Stromal cell of bone marrow (primary cell): ENCODE measurements at places on chromosomes 12 and 14.

DNA sequence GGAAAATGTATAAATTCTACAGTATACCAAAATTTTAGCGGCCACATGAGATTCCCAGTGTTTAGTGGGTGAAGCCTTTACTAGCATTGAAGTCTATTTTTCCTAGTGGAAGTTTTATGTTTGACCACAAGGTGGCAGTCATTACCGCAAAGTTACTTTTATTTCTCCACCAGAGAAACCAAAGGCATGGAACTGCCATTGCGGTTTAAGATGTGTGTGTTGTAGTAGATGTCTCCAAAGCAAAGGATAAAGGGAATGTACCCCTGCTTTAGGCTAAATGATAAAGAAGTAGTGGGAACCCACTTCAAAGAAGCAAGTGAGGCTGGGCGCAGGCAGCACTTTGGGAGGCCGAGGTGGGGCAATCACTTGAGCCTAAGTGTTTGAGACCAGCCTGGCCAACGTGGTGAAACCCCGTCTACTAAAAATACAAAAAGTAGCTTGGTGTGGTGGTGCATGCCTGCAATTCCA, 140.5 kb downstream of the PRKCH start:
- DNase-seq: peak; percentile 62

DNA sequence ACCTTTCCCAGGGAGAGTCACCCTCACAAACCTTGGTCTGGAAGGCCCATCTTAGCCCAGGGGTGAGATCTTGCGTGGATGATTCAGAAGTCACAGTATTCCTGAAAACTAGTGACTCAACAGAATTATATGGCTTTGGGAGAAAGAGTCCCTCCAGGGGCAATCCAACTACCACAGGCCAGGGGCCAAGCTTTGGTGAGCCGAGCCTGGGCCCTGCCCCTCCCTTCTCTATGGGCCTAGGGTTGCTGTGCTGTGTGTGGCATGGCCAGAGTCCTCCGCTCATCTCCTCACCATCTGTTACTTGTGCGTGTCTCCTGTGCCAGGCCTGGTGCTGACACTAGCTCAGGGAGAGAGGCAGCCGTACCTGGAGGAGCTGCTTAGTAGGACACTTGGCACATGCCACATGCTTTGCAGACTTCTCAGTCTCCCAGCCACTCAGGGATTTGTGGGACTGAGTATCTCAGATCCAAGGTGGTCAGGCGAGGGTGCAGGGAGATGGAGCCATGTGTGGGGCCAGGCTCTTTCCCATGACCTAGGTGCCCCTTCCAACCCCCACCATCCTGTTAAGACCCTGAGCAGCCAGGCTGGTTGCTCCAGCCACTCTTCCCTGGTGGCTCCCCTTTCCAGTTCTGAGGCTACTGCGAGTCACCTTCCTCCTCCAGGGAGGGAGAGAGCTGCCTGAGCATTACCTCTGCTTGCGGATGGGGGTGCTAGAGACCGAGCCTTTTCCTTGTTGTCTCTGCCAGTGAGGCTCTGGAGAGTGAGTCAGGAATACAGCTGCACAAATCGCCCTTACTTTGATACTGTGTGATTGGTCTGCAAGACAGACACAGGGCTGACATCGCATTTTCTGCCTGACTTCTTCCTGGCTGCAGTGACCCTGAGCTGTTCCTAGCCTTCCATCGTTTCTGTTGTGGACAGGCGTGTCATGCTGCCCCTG, 94.1 kb downstream of the SLC25A47 start:
- DNase-seq: peak; percentile 87

DNA sequence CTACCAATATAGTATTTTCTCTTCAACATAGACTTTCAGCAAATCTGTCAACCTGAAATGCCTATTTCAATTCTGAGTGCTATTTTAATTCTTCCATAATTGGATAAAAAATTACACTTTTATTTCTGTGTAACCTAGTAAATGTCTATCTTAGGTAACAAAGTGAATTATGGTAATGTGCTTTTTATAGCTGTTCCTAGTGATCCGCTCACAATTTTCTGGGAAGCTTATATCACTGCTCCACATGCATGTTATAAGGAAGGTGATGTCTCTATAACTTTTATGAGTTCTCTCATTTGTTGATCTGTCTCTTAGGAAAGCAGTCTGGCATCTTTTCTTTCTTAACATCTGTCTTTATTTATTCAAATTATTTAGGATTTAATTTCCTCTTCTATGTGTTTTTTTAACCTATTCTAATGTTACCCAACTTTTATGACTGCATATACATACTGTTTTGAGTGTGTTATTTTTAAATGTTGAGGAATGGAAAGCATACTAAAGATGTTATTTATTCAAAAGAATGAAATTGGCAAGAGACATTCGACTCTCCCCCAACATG, 777.1 kb upstream of the MDGA2 start:
- DNase-seq: no peak

GRCh38 chr14:37597914-37598746, 2.7 kb downstream of the TTC6 start:
- no peak for DNase-seq

- peak; percentile 7 for DNase-seq
Observed at GRCh38 chr14:33848706-33849454, 102.0 kb downstream of the EGLN3 start.

DNA sequence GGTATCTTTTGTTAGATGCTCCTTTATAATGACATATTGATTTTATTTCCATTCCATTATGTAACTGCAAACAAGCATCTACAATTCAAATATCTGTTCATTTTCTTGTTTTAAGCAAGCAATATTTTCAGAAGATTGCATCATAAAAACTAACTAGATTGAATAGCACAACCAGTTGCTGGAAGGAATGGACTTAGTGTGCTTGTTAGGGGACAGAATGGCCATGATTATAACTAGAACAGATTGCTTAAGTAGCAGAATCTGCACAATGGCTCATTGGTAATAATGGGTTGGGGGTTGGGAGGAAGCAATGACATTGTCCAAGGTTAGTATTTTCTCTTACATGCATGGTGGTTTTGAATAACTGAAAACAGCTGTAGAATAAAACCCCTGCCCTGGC, 939.5 kb downstream of the SLC16A7 start:
- no peak for DNase-seq

DNA sequence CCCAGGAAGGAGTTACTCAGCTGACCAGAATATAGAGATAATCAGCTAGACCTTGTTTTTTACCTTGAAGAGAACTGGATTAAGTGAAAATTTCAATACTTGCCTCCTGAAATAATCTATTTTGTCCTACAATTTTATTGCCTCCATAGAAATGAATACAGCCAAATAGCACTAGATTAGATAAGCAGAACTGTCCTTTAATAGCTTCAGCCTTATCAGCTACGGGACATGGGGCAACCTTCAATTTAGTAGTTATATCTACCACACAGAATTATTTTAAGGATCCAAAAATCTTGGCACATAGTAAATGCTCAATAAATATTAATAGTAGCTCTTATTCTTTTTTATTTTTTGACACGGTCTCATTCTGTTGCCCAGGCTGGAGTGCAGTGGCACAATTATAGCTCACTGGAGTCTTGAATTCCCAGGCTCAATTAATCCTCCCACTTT, 67.2 kb upstream of the PLEKHG3 start:
- DNase-seq: no peak

GRCh38 chr12:106176560-106176959, 37.8 kb upstream of the NUAK1 start:
- no peak for DNase-seq

- DNase-seq: peak; percentile 55
Observed at GRCh38 chr14:68458840-68459469, 333.9 kb downstream of the ZFP36L1 start.

GRCh38 chr12:32344047-32344446, 55.3 kb upstream of the FGD4 start:
- DNase-seq: no peak

GRCh38 chr12:132741620-132742019, 20.0 kb downstream of the ANKLE2 start:
- no peak for DNase-seq

DNA sequence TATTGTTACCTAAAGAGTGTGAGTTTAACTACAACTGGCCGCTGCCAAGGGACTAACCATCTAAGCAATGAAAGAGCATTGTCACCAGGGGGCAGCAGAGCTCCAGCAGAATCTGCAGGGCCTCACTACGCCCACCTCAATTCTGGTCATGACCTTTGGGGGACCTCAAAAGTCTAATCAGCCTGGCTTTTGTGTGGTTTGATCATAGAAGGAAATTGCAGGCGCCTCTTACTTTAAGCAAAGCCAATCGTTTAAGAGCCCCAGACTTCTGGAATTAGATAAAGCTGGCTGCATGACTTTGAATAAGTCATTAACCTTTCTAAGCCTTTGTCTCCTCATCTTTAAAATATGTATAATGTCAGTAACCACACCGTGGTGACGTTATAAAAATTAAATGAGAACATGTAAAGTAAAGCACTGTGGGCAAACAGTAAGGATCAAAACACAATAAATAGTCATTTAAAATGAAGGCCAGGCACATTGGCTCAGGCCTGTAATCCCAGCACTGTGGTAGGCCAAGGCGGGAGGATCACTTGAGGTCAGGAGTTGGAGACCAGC, 58.6 kb downstream of the TBX3 start:
- DNase-seq: peak; percentile 15

DNA sequence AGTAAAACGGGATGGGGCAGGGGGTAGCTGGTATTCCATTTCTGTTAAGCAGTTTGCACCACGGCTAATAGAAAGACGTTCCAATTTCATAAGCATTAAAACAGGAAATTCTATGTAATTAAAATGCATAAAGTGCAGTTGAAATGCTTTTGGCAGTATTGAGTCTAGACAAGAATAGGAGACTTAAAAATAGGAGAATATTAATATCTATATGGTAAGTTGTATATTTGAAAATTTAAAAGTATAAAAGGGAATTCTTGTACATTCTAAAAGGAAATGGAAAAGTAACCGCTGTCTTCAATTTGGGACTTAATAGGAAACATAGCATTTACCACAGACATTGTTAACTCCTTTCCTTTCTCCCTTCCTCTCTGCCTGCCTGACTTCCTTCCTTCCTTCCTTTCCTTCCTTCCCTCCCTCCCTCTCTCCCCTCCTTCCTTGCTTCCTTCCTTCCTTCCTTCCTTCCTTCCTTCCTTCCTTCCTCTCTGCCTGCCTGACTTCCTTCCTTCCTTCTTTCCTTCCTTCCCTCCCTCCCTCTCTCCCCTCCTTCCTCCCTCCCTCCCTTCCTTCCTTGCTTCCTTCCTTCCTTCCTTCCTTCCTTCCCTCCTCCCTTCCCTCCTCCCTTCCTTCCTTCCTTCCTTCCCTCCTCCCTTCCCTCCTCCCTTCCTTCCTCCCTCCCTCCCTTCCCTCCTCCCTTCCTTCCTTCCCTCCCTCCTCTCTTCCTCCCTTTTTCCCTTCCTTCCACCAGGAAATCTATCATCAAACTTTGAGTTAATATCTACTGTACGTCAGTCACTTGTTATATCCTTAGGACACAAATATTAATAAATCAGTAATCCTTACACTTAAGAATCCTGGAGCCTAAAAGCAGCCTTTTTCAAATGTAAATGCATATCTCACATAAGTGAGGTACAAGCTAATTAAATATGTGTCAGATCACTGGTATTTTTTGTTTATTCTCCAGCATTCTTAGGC, 1049.3 kb downstream of the GALC start:
- DNase-seq: no peak

DNA sequence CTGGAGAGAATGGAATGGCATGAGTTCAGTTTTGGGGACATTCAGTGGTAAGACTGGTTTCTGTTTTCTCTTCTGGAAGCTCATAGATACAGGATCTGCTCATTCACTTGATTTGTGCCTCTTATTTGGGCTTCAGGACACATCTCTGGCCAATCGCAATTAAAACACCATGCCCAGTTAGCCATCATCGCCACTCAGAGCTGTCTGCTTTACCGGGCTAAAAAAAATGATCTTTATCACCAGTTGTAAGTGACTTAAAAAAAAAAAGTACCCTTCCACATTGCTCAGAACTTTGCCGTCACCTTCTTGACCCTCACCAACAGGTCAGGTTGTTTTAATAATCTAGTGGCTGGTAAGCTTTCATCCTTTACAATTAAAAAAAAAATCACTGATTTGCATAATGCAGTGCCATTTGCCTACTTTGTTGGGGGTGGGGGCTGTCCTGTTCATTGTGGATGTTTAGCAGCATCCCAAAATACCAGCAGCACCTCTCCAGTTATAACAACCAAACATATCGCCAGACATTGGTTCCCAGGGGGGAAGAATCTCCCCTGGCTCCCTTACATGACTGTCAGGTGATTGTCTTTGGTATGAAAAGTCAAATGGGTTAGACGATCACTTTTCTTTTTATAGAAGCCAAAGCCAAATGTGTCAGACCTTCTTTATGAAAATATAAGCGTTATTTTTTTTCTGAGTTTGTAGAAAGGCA, 150.1 kb downstream of the PRKCH start:
- no peak for DNase-seq

GRCh38 chr12:109950625-109951024, 45.5 kb downstream of the GIT2 start:
- DNase-seq: no peak
